MCF 10A (cell line): ENCODE measurements at places on chromosomes 5 and 9.

GRCh38 chr9:113403646-113404045 is 2.6 kb upstream of the ALAD start:
- no peak for DNase-seq

- no peak for DNase-seq
Measured at GRCh38 chr9:88191456-88191855, 53.2 kb upstream of the SPATA31C2 start.

- no peak for DNase-seq
Measured at GRCh38 chr5:8824371-8824770, 721.5 kb downstream of the SEMA5A start.

GRCh38 chr5:73250645-73251044 is 77.7 kb downstream of the TMEM174 start:
- DNase-seq: no peak

GRCh38 chr9:6802926-6803325 is 45.2 kb downstream of the KDM4C start:
- DNase-seq: no peak

DNA sequence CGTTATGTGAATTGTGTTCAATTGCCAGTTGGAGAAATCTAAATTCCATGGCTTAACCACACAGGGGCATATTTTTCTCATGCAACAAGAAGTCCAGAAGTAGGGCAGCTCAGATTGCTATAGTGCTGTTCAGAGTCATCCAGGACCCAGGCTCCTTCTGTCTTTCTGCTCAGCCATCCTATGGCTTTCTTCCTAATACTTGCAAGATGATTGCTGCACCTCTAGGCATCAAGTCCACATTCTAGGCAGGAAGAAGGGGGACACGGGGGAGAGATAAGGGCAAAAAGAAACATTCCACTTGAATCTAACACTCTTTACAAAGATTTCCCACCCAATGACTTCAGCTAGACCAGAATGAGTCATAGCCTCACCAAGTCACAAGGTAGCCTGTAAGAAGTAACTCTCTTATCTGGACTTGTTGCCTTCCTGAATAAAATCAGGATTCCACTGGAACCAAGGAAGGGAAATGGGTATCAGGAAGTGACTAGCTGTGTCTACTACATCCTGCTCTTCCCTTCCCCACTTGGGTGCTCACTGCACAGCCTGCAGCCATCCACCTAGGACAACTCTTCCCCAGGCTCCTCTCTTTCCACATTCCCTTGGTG is 5.3 kb downstream of the ERAP2 start:
- peak; percentile 13 for DNase-seq

GRCh38 chr5:40669606-40670390 is 9.9 kb upstream of the PTGER4 start:
- DNase-seq: no peak

GRCh38 chr5:36202521-36202961 is 39.2 kb downstream of the NADK2 start:
- DNase-seq: peak; percentile 3

DNA sequence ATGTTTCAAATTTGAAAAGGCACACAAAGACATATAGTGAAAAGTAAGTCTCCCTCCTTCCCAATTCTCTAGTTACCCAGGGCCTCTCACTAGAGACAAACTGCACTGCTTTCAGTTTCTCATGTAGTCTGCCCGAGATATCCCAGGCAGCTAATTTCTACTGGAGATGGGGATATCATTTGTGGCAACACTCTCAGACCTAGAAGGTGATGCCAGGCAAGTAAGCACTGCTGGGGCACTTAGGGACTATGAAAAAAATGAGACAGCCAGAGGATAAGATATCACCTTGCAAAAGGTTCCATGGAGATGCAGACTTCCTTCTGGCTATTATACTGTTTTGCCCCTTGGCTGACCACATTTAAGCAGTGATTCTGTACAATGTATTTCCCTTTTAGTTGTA is 12.6 kb downstream of the SIL1 start:
- no peak for DNase-seq

GRCh38 chr5:84218546-84218945 is 166.1 kb downstream of the EDIL3 start:
- DNase-seq: no peak

DNA sequence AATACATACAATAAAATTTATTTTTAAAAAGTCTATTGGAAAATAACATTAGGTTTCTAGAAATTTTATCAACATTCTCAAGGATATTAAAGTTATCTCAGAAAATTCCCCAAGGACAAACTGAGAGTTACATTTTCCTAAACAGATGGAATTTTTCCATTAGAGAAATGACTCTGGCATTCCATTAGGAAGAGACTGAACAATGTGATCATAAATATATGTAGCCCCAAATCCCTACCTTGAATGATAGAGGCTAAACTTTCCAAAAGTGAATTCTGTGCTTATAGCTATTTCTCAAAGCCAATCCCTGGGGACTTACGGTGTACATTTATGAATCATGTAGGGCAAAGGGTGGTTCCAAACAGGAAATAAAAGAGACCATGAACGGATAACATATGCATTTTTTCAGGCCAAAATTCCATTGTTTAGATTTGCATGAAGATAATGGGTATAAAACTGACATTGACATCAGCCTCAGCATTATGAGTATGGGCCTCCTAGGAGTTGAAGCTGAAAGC is 1181.0 kb upstream of the DMAC1 start:
- DNase-seq: no peak

DNA sequence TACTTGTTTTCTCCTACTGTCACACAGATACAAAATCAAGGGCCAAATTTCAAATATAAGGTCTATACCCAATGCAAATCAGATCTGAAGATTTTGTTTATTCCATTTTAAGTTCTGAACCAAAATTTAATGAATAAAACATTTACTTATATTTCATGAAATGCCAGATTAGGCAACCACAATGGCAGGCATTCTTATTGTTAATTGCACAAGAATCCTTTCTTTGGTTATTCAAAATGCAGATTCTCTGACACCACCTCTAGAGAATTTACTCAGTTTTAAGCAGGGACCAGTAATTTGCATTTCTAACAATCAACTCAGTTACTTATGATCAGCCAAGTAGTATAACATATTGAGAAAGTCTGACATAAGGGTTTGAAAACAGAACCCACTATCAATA is 972.4 kb upstream of the ACO1 start:
- no peak for DNase-seq

DNA sequence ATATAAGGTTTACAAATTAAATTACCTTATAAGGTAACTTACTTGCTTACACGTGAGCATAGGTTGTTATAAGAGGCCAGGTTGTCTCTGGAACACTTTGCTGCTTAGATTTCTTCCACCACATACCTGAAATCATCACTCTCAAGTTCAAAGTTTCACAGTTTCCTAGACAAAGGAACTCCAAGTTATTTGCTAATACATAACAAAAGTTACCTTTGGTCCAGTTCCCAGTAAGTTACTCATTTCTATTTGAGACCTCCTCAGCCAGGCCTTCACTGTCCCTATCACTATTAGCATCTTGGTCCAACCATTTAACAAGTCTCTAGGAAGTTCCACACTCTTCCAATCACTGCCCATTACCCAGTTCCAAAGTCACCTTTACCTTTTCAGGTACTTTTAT is 18.5 kb upstream of the UGT3A1 start:
- DNase-seq: no peak

GRCh38 chr5:34915856-34916192 is 313 bp downstream of the BRIX1 start:
- no peak for DNase-seq

DNA sequence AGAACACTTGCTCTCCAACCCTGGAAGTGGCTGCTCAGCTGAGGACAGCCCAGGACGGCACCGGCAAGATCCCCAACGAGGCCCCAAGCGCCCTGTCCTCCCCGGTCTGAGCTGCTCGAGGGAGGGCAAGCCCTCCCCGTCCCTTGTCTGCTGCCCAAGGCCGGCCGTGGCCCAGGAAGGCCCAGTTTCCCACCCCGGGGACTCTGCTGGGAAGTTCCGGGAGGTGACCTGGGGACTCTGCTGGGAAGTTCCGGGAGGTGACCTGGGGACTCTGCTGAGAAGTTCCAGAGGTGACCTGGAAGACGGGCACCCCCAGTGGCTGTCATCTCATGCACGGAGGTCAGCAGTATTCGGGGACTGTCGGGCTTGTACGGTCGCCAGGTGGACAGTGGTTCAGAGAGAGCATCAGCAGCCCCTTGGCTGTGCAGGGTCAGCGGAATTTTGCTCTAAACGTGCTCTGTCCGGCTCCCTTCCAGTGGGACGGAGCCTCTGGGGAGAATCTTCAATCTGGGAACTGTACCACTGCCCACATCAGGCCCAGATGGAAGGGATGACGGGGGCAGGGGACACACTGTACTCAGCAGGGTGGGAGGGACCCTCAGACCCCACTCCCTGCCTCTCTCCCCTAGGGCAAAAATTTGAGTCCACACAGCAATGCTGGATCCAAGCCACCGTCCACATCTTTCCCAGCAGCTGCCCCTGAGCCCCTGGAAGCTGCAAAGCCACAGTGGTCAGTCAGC is 7.2 kb downstream of the NACC2 start:
- no peak for DNase-seq

DNA sequence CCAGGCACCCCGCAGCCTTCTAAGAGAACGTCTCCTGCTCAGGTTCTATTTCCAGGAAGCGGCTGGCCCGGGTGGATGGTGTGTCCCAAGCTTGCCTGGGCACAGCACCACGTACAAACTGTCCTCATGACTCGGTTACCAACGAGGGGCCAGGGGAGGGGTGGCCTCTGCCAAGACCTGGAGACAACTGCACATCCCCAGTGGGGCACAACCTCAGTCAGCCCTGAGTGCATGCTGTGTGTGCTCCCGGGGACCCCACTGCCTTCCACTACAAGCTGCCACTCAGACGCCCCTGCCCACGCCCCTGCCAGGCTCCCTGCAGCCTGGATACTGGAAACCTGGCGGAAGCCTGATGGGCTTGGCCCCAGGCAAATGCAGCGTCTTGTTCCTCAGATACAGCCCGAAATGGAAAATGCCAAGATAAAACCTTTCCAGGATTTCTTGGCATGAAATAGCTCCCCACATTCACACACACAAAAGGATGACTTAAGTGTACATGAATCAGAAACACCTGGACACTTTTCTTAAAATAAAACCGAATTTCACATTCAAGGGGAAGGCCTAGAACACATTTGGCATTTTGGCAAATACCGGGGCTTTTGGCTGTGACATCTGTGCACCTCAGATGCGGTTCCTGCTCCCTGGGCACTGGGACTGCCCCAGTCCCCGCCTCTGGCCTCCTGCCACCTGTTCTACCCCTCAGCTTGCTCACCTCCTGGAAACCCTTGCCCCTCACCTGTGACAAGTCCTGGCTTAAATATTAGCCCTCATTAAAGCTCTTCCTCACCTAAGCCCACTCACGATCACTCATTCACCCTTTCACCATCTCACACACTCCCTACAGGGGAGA is 62.5 kb downstream of the COL23A1 start:
- DNase-seq: peak; percentile 32
